ENCODE measurements at places on chromosomes 4 and X. TPM values are rescaled to one million over a fixed set of nuclear protein-coding genes. Genes with fewer than 3 reads are reported as not detected.
A peak's percentile ranks its signal among the peaks of the same experiment; 100 is the strongest.

- DNase-seq = no peak
These were observed 82.3 kb downstream of the CXXC4 start for GRCh38 chr4:104412344-104412743.

- DNase-seq = no peak
These were observed 28.8 kb downstream of the UVSSA start for GRCh38 chr4:1375761-1376322.

GRCh38 chr4:145316897-145317574 lies 136.6 kb upstream of the OTUD4 start:
- DNase-seq = no peak

DNA sequence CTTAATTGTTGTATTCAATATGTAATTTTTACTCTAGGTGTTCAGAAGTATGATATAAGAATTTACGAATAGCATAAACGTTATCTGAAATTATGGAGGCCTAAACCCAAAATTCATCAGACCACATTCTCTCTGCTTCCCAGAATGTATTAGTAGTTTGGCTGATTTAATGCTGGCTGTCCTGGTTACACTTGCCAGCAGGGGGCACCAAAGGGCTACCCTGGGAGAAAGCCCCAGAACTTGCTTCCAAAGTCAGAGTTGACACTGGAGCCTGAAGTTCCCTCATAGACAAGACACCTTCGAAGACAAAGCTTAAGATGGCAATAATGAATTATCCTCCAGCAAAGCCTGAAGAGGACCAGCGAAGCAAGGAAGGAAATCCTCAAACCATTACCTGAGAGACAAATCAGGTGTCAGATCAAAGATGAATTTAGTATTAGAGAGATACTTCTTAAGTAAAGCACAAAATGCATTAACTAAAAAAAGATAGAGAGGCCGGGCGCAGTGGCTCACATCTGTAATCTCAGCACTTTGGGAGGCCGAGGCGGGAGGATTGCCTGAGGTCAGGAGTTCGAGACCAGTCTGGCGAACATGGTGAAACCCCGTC lies 11.3 kb upstream of the ANOS1 start:
- peak; percentile 43 for DNase-seq

- DNase-seq = no peak
These were observed 510.6 kb upstream of the BOD1L1 start for GRCh38 chr4:14138106-14138505.

DNA sequence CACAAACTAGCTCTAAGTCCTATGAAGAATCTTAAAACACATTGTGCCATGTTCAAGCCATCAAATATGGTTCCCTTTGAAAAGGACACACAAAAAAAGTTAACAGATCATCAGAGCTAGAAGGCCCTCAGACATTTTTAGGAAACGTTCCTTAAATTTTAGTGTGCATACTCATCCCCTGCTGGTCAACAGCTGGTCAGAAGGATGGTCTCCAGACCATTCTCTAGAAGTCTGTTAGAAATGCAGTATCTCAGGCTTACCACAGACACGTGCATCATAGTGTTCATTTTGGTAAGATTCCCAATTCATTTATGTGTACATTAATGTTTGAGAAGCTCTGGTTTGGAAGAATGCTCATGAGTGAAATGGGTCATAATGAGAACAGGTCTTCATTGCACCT lies 523.1 kb downstream of the INPP4B start:
- DNase-seq = no peak

- DNase-seq = peak; percentile 2
These were observed 228.8 kb downstream of the THOC2 start for GRCh38 chrX:123504047-123504446.

DNA sequence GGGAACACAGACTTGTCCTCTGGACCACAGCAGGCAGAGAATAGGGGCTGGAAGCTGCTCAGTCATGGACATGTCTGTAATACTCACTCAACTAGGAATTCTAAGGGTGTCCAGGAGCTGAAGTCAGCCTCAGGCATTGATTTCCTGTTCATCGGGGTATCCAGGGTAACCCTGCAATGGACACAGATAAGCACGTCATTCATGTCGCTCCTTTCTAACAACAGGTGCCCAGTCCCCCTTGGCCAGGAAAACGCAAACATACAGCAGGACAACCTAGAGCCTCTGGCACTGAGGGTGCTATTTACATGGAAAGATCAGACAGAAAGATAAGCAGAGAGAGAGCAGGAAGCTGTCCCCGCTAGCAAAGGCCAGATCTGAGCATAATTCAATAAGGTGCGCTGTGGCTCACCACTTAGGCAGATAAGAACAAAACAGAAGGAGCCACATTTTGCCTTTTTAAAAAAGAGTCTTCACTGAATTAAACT lies 21.3 kb downstream of the QDPR start:
- no peak for DNase-seq

DNA sequence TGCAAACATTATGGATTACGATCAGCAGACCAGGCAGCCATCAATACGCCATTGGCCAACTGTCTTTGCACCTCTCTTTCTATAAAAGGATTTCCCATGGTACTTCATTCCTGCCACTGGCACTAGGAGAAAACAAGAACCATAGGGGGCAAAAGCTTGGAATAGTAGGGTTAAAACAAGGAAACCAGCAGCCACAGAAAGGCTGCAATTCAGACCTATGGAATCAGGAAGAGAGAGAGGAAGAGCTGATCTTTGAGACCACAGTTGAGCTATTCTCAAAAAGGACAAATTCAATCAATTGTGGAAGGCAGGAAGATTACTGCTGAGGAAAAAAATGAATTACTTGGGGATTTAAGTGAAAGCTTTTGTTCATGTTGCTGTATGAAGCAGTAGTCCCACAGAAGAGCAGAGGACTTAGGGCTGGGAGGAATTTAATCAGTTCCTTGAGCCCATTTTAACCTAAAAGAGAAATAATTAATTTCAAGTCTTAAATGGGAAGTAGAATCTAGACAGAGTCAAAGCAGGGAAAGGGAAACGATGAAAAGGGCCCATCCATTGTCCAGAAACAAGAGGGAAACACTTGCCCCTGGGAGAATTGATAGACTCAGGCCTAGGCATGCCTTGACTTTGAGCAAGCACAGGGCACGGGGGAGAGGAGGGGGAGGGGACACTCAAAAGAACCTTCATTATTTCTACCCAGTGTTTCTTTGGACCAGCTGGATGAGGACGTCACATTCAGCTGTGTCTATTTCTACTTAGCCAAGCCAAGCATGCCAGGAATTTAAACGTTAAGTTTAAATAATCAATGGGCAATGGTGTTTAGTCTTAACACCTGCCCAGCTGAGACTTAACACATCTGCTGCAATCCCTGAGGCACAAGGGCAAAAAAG lies 50.7 kb downstream of the SCD5 start:
- DNase-seq = no peak

PDZD4 gene
- 8.2 TPM for total RNA-seq

RNF175 gene
- total RNA-seq = not detected

SYTL4 gene
- 5.7 TPM for total RNA-seq

SPANXN2 gene
- not detected for total RNA-seq

POU3F4 gene
- total RNA-seq = not detected

DMRTC1 gene
- total RNA-seq = not detected

GLUD2 gene
- 2.5 TPM for total RNA-seq

KDM5C gene
- 58.7 TPM for total RNA-seq

GUCY1A1 gene
- 0.05 TPM for total RNA-seq
